Activated naive CD8-positive, alpha-beta T cell treated with anti-CD3 and anti-CD28 coated beads, Interleukin-2, amount 50 U/mL, for 16 hours (primary cell): ENCODE measurements at places on chromosomes 16 and 17.
A peak's percentile ranks its signal among the peaks of the same experiment; 100 is the strongest.

GRCh38 chr16:31200821-31201568 lies 1.6 kb downstream of the PYCARD start:
- no peak for DNase-seq

DNA sequence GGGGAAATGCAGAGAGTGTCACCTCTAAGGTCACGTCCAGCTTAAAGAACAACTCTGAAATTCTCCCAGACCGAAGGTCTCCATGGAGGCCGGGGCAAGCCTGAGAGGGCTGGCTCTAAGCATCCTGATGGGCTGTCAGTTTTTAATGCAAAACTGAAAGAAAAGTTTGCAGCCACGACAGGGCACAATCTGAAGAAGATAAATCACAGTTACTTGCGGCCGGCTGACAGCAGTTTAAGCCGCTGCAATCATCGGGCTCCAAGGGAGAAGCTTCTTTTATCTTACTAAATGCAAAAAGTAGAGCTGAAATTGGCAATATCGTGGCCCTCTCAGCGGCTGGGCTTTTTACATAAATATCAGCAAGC lies 168.8 kb downstream of the CYLD start:
- no peak for DNase-seq

DNA sequence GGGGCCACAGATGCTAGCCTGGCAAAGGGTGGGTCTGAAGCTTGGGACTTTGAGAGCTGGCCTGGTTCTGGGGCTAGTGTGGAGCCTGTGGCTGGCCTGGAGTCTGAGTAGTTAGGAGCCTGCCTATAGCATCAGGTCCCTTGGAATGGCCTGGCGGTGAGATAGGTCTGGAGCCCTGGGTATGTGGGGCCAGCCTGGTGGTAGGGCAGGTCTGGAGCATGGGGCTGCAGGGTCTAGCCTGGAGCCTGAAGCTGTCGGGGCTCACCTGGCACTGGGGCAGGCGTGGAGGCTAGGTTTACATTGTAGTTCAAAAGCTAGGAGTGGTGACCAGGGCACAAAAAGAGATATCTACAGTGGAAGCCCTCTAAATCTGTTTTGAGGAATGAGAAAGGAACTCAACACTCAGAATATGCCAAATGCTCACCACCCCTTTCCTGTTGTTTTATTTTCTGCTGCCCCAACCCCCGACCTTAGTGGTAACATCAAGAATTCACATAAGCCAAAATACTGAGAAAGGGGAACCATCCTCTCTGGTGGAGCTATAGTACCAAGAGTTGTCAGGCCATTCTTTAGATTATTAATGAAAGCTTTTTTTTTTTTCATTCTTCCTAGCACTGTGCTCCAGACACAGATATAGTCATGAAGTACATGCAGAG lies 100.3 kb downstream of the TANC2 start:
- DNase-seq, result no peak

DNA sequence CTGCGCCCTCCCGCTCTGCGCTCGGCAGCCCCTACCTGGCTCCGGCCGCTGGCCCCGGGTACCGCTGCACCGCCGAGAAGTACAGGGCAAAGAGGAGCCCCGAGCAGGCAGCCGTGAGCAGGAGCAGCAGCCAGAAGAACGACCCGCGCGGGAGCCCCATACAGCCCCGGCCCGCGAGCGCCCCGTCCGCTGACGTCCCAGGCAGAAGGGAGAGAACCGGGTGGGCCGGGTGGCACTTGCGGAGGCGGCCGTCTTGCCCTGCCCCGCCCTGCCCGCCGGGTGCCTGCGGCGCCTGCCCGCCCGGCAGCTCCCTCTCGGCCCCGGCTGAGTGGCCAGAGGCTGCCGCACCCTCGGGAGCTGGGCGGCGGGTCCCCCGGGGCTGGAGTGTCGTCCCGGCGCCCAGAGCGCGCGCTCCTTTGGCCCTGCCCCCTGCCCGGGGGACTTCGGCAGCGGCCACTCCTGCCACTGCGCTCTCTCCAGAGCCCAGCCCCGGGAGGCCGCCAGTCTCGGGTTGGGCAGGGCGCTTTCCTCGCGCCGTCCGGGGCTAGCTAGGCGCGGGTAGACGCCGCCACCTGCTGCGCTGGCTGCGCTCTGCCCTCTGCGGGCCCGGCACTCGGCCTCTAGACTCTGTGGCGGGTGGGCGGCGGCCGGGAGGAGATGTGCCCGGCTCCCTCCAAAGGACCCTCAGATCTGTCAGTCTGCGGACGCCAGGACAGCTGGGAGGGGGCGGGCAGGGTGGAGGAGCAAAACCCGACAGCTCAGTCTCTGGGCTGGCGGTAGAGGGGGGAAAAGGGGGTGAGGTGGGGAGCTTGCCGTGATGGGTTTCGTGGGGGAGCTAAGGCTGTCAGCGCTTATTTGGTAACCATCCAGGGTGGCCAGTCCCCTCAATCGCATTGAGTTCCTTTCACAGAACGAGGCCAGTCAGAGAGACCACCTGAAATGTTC lies at the start of gene ST6GALNAC2:
ST6GALNAC2 (minus strand) TSS at position 212 of the 945 bp plus-strand sequence; CDS start at position 160, 52 bp downstream.
- no peak for DNase-seq

GRCh38 chr16:54597222-54597621 lies 310.6 kb upstream of the IRX3 start:
- DNase-seq, result no peak

GRCh38 chr16:23959072-23959751 lies 123.4 kb downstream of the PRKCB start:
- no peak for DNase-seq

DNA sequence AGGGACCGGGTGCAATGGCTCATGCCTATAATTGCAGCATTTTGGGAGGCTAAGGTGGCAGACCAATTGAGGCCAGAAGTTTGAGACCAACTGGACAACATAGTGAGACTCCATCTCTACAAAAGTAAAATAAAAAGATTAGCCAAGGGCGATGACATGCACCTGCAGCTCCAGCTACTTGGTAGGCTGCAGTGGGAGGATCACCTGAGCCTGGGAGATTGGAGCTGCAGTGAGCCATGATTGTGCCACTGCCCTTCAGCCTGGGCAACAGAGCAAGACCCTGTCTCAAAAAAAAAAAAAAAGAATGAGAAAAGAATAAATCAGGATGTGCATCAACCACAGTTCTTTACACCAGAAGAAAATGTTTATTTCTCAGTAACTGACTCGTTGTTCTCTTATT lies 76.0 kb downstream of the CACNG3 start:
- DNase-seq, result no peak

DNA sequence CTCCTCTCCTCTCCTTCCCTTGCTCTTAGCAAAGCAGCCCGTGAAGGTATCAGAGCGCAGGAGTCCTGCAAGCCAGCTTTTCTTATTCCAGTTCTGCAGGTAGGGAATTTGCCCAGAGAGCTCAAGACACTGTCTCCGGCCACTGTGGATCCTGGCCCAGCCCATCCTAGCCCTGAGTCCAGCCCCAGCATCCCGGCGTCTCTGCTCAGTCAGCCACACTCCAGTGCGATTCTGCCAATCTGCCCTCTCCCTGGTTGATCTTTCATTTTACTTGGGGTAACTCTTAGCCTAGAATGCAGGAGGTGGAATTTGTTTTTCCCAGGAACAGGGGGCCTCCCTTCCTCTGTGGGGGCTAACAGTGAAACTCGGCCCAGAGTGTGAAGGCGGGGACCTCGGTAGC lies 176.9 kb upstream of the GSE1 start:
- no peak for DNase-seq

GRCh38 chr16:9351841-9352434 lies 260.5 kb downstream of the HAPSTR1 start:
- DNase-seq, result no peak

GRCh38 chr17:72125742-72126141 lies 4.9 kb downstream of the SOX9 start:
- no peak for DNase-seq

GRCh38 chr17:51850201-51850600 lies 308.3 kb downstream of the CA10 start:
- DNase-seq, result no peak

- DNase-seq, result no peak
These were observed 31.4 kb downstream of the B9D1 start for GRCh38 chr17:19331134-19331533.

- no peak for DNase-seq
These were observed 5.0 kb upstream of the KCTD11 start for GRCh38 chr17:7346761-7347614.

GRCh38 chr17:1186923-1187771 lies 7.4 kb upstream of the ABR start:
- DNase-seq, result peak; percentile 49

GRCh38 chr17:72165867-72166439 lies 45.1 kb downstream of the SOX9 start:
- DNase-seq, result no peak

GRCh38 chr17:28616281-28616680 lies 2.3 kb upstream of the RSKR start:
- DNase-seq, result no peak

DNA sequence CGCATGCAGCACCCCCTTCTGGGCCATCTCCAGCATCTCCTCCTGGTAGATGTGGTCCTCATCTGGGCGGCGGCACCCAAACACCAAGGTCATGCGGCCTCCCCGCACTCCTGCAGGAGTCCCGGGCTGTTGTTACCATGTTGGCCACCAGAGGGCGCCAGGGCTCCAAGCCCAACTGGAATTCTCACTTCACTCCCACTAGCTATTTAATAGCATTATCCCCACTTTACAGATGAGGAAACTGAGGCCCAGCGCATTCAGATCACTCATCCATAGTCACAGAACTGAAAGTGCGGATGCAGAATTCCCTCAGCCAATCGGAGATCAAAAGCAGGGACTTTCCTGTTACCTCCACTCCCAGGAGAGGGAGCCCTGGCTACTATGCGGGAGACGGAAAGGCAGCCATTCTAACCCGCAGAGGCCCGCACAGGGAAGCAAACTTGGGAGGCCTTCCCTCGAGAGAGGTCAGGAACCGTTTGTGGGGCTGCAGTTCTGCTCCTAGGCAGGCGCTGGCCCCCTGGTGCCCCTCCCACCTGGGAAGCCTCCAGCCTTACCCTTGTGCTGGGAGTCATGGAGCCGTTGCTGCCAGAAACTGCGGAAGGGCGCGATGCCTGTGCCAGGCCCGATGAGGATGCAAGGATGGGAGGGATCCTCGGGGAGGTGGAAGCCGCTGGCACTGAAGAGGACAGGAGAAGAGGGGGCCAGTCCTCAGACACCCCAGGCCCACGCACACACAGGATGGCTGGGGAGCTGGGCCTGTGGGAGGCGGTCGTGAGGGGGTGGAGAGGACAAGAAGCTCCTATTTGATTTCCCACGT lies 40.1 kb downstream of the NOS2 start:
- peak; percentile 37 for DNase-seq

- DNase-seq, result no peak
These were observed 15.5 kb upstream of the UBE2G1 start for GRCh38 chr17:4381690-4382671.

DNA sequence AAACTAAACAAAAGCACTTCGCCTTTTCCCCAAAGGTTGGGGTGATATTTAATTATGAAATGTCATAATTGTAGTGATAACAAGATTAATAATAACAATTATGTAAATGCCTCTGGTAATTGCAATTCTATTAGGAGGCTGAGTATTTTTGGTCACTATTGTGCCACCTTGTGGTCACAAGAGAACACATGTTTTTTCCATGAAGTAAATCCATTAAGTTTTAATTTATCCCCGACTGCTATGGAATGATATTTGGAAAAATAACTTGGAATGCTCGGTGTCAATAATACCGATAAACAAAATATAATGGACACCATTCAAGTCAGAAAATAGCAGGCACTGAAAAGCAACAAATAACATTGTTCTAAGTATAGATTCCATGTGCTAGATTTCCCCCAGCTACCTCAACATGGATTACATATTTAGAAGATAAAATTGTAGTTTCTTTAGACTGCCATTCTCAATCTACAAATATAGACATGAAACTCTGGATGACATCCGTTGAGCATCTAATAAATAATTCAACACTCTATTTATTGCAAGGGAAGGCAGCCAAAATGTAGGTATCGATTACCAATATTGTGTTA lies 25.0 kb upstream of the KCNJ2 start:
- no peak for DNase-seq

GRCh38 chr16:86181526-86181925 lies 282.6 kb downstream of the IRF8 start:
- no peak for DNase-seq

GRCh38 chr17:80248894-80249710 lies 11.6 kb upstream of the RNF213 start:
- no peak for DNase-seq

DNA sequence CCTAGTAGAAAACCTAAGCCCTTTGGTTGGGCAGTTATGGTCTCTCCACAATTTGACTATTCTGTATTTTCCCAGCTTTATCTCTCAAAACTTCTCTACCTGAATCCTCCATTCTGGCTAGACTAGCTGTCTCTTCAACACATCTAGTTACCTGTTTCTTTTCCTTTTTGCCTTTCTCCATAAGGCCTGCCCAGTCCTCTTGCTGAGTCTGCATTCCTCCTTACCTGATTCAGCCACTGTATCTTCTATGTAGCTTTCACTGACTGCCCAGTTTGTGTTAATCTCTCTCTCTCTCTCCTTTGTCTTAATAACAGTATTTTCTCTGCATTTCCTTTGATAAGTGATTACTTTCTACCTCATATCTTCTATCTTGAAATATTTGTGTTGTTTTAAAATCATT lies 2.1 kb upstream of the EVI2A start:
- DNase-seq, result no peak

GRCh38 chr16:68062910-68063393 lies 22.2 kb upstream of the NFATC3 start:
- no peak for DNase-seq

- DNase-seq, result no peak
These were observed 38.9 kb downstream of the TMEM100 start for GRCh38 chr17:55683550-55684315.

DNA sequence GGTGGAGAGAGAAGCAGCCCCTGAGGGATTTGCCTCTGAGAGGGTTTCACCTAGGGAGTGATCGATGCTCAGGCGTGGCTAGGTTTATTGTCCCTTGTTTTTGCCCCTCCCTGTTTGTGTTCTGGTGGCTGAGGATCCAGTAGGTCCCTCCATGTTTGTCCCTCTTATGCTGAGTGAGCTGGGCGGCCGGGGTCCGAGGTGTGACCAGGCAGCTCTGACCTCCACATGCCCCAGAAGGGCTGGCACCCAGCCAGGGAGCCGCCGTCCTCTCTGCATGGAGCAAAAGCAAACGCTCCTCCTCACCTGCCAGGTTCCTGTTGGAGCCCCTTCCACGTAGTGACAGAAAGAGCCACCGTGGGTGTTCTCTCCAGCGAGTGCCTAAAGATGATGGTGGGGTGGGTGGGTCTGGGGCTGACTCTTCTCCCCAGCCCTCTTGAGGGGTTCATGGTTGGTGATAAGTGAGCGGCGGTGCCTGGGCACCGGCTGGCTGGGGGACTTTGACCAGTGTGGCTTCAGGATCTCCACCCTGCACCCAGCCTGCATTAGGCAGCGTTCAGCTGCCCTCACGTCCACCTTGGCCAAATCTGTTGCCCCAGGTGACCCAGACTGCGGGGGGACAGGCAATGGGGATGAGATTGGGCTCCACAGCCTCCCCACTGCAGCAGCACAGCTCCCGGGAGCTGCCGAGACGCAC lies 14.1 kb upstream of the NUDT16L1 start:
- DNase-seq, result no peak

- no peak for DNase-seq
These were observed 84.9 kb downstream of the CYB561 start for GRCh38 chr17:63361182-63361581.

- DNase-seq, result no peak
These were observed 92.3 kb downstream of the PITPNC1 start for GRCh38 chr17:67469208-67469980.

- DNase-seq, result no peak
These were observed 55.4 kb downstream of the NLK start for GRCh38 chr17:28097901-28098300.

GRCh38 chr17:69749911-69750310 lies 325.1 kb upstream of the KCNJ16 start:
- DNase-seq, result no peak
